ENCODE measurements at places on chromosomes 1 and 21. TPM values are rescaled to one million over a fixed set of nuclear protein-coding genes. Genes with fewer than 3 reads are reported as not detected.
A peak's percentile ranks its signal among the peaks of the same experiment; 100 is the strongest.

- H3K27ac ChIP-seq = peak overlapping the region; percentile 70
- H3K36me3 ChIP-seq = no peaks in the 10 kb centered on the region
- DNase-seq = no peak
- no peaks in the 10 kb centered on the region for H3K27me3 ChIP-seq
- H3K4me3 ChIP-seq = no peak overlapping the region
Measured at GRCh38 chr1:154386643-154387352, 18.3 kb upstream of the IL6R start.

DNA sequence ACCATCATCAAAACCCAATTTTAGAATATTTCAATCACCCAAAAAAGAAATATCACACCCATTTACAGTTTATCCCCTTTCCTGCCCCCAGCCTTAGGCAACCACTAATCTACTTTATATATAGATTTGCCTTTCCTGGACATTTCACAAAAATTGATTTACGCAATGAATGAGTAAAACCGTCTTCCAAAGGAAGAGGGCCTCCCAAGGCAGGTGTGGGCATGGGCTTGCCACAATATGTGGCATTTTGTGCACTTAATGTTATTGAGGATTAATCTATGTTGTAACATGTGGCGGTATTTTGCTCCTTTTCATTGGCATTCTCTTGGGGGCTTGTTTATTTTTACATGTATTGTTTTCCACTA, 11.8 kb upstream of the BMP8B start:
- H3K27me3 ChIP-seq = no peaks in the 10 kb centered on the region
- DNase-seq = no peak
- peaks cover 6% of the 10 kb centered on the region for H3K4me1 ChIP-seq
- no peak overlapping the region for H3K4me3 ChIP-seq
- no peaks in the 10 kb centered on the region for H3K36me3 ChIP-seq
- H3K27ac ChIP-seq = no peak overlapping the region

GRCh38 chr1:156194300-156194652, 372 bp downstream of the SLC25A44 start:
- peak overlapping the region; percentile 95 for H3K4me3 ChIP-seq
- H3K27ac ChIP-seq = peak overlapping the region; percentile 80
- no peaks in the 10 kb centered on the region for H3K27me3 ChIP-seq
- DNase-seq = no peak
- H3K4me1 ChIP-seq = peaks cover 36% of the 10 kb centered on the region

GRCh38 chr1:74650561-74650960, 23.0 kb downstream of the ERICH3 start:
- no peaks in the 10 kb centered on the region for H3K36me3 ChIP-seq
- DNase-seq = no peak
- no peak overlapping the region for H3K27ac ChIP-seq

DNA sequence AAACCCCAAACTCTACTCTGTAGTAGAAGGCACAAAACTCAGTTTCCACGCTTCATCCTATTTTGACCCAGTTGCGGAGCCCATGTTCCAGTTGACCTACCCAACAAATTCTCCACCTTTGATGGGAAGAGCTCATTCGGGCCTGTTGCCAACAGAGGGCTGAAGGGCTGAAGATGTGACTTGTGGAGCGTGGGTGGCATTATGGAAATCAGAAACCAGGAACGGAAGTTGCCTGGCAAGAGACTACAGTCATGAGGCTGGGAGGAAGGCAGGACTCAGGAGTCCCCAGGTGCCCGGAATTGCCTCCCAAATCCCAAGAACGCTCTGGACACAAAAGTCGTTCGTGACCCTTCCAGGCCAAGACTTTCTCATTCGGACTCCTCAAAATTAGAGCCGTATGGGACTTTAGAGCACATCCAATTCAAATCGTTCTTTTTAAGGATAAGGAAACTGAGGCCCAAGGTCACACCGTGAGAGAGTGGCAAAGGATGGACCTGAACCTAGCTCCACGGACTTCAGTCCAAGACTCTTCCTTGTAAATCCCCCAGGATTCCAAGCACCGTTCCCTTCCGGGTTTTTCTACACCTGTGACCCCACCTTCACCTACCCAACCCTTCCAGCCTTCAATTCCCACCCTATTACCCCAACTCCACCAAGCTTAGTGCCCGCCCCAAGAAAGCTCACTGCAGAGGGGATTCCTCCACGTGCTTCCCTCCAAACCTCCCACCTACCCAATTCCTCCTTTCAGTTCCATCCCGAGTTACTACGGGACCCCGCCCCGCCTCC, 739 bp downstream of the SMG5 start:
- no peaks in the 10 kb centered on the region for H3K27me3 ChIP-seq
- no peak for DNase-seq
- peaks cover 32% of the 10 kb centered on the region for H3K36me3 ChIP-seq
- peaks cover 25% of the 10 kb centered on the region for H3K4me1 ChIP-seq
- H3K27ac ChIP-seq = no peak overlapping the region
- peak overlapping the region; percentile 63 for H3K4me3 ChIP-seq

DNA sequence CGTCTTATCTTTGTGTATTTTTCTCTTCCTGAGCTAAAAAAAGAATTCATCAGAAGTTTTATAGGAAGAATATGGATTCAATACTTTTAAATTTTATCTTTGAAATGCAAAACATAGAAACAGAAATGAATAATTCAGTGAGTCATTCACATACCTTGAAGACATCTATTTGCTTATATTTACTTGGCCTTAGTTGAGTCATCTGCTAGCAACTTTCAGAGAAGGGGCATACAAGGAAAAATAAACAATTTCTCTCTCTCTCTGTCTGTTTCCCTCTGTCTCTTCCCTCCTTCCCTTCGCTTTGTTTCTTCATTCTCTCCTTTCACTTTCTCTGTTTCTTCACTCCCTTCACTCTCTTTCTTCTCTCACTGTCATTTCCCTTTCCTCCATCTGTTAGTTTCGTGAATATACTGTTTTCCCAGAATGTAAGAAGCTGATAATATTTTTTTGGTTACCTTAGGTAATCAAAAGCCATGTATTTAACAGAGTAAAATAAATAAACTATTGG, 477.2 kb downstream of the BRINP3 start:
- no peaks in the 10 kb centered on the region for H3K27me3 ChIP-seq
- DNase-seq = no peak
- no peak overlapping the region for H3K27ac ChIP-seq
- no peaks in the 10 kb centered on the region for H3K4me1 ChIP-seq

GRCh38 chr1:84780000-84780716, 89.9 kb upstream of the SSX2IP start:
- no peaks in the 10 kb centered on the region for H3K36me3 ChIP-seq
- no peaks in the 10 kb centered on the region for H3K27me3 ChIP-seq
- H3K4me1 ChIP-seq = no peaks in the 10 kb centered on the region

- DNase-seq = no peak
- H3K27ac ChIP-seq = no peak overlapping the region
- no peaks in the 10 kb centered on the region for H3K36me3 ChIP-seq
Measured at GRCh38 chr1:81670286-81670685, 130.4 kb upstream of the ADGRL2 start.

DNA sequence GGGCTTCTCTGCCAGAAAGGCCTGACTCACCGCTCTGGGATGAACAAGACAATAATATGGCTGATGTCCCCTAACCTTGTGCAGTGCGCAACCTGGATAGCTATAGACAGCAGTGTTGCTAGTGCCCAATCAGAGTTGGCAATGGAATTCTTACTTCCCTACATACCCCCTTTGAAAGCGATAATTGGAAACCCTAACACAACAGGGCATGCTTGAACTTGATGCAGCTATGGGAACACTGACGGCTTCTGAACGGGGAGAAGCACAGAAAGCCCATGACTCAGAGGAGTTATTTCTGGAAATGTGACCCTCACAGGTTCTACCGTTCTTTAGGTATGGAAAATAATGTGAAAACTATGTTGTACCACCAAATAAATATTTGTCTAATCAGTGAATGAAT, 200.6 kb downstream of the TRABD2B start:
- H3K36me3 ChIP-seq = no peaks in the 10 kb centered on the region
- no peaks in the 10 kb centered on the region for H3K27me3 ChIP-seq
- DNase-seq = no peak
- H3K4me1 ChIP-seq = no peaks in the 10 kb centered on the region

DNA sequence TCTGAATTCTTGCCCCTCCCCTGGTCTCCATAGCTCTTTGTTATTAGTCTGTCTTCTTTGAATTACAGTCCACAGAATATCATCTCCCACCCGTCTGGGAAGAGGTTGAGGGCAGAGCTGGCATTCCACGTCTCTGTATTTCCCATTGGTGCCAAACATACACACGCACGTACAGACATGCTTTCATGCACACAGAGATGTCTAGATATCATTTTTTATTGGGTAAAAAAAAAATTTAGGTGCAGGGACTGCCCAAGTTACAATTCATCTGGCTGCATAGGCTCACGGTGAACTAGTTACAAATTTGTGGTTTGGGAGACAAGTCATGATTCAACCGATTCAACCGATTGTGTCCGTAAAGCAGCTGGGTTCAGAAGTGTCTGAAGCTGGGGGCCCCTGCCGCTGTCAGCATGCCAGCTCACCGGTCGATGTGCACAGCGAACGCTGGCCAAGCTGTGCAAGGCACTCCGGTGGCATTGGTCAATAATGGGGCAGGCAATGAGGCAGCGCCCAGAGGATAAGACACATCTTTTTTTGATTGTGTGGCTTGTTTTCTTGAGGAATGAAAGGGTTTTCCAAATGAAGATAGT, 73.7 kb downstream of the KCNN3 start:
- peaks cover 44% of the 10 kb centered on the region for H3K4me1 ChIP-seq
- DNase-seq = no peak
- H3K27ac ChIP-seq = no peak overlapping the region
- H3K36me3 ChIP-seq = no peaks in the 10 kb centered on the region

DNA sequence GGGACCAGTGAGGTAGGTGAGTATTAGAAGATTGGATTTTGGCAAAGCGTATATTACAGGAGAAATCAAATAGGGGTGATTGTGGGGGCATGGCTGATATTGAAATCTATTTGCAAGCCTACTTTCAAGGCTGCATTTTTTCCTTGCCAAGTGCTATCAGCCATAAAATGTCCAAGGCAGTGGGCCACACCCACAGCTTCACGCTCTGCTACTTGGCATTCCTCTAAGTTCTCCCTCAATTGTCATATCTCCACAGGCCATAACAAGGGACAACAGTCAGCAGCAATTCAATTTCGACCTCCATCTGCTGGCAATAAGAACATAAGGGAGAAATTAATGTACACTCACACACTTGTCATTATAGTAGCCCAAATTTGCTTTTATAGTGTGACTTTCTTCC, 667.1 kb upstream of the PKN2 start:
- no peaks in the 10 kb centered on the region for H3K36me3 ChIP-seq
- DNase-seq = no peak
- no peaks in the 10 kb centered on the region for H3K27me3 ChIP-seq
- no peaks in the 10 kb centered on the region for H3K4me1 ChIP-seq

DNA sequence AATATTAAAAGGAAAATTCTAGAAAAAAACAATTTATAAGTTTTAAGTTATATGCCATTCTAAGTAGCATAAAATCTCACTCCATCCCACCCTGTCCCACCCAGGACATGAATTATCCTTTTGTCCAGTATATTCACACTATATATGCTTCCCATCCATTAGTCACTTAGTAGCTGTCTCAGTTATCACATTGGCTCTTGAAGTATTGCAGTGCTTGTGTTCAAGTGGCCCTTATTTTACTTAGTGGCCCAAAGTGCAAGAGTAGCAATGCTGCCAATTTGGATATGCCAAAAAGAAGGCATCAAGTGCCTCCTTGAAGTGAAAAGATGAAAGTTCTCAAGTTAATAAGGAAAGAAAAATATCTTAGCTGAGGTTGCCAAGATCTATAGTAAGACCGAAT, 192.3 kb downstream of the KCNT2 start:
- H3K4me1 ChIP-seq = no peaks in the 10 kb centered on the region
- no peaks in the 10 kb centered on the region for H3K27me3 ChIP-seq

- H3K27ac ChIP-seq = peak overlapping the region; percentile 97
- H3K4me3 ChIP-seq = peak overlapping the region; percentile 83
- H3K36me3 ChIP-seq = peaks cover 7% of the 10 kb centered on the region
- H3K27me3 ChIP-seq = no peaks in the 10 kb centered on the region
- peaks cover 28% of the 10 kb centered on the region for H3K4me1 ChIP-seq
Measured at GRCh38 chr1:153919876-153920852, 2.6 kb downstream of the GATAD2B start.

DNA sequence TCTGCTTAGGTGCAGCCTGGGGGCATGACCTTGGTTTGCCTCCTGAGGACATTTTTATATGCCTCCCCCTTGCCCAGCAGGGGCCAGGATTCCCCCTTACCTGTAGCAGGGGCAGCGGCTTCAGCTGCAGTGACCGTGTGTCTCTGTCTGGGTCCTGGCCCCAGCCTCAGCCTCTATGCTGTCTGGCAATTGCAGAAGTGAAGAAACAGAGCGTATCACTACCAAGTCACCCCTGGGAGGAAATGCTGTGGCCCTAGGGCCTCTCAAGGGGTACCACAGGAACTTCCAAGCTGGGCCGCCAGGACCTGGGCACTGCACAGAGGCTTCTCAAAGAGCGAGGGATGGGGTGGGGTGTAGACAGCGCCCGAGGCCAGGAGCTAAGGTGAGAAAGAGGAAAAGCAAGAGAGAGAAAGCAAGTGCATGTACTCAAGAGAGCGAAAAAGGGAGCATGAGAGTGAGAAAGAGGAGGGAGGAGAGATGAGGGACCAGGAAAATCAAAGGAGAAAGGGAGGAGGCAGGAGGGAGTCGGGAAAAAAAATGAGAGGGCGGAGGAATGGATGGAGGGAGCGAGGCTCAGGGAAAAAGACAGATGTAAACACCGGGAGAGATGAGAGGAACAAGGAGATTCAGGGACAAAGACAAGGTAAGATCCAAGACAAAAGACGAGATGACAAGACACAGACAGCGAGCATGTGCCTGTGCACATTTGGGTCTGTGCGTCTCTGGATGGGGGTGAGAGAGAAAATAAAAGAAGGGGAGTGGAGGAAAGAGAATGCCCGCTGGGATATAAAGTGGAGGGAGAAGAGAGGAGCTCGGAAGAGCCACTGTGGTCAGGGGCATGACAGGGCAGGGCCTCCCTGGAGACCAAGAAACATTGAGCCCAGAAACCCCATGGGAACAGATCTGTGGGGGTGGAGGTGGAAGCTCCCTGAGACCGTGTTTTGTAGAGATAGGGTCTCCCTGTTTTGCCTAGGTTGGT, at the start of gene PTAFR:
TSS of gene PTAFR (minus strand) at position 199 of the 979 bp plus-strand sequence. CDS start 25,669 bp downstream, outside the sequence.
- no peak for DNase-seq
- H3K4me1 ChIP-seq = peaks cover 4% of the 10 kb centered on the region
- no peak within 1 kb of the TSS for H3K27ac ChIP-seq
- no peaks in the 10 kb centered on the region for H3K27me3 ChIP-seq
- no peaks in the 10 kb centered on the region for H3K36me3 ChIP-seq
- no peak within 1 kb of the TSS for H3K4me3 ChIP-seq

GRCh38 chr21:31265366-31266013, 78.6 kb downstream of the TIAM1 start:
- H3K4me3 ChIP-seq = no peak overlapping the region
- H3K36me3 ChIP-seq = no peaks in the 10 kb centered on the region
- peaks cover 6% of the 10 kb centered on the region for H3K4me1 ChIP-seq
- no peak overlapping the region for H3K27ac ChIP-seq
- no peaks in the 10 kb centered on the region for H3K27me3 ChIP-seq

GRCh38 chr1:203586496-203587081, 40.0 kb upstream of the ATP2B4 start:
- DNase-seq = no peak
- no peaks in the 10 kb centered on the region for H3K4me1 ChIP-seq
- no peaks in the 10 kb centered on the region for H3K36me3 ChIP-seq
- no peak overlapping the region for H3K27ac ChIP-seq

GRCh38 chr1:75785320-75785982, 605 bp upstream of the RABGGTB start:
- DNase-seq = no peak
- peaks cover 19% of the 10 kb centered on the region for H3K4me1 ChIP-seq
- peak overlapping the region; percentile 91 for H3K27ac ChIP-seq

Gene ZMYND12
- 3.2 TPM for polyA plus RNA-seq

Gene JMJD4
- polyA plus RNA-seq = 14.4 TPM

Gene EFCAB14
- polyA plus RNA-seq = 30.6 TPM

Gene IQGAP3
- polyA plus RNA-seq = 1.0 TPM

Gene GREM2
- polyA plus RNA-seq = 0.09 TPM

Gene UBAP2L
- 50.1 TPM for polyA plus RNA-seq

Gene SLC45A1
- 1.4 TPM for polyA plus RNA-seq

Gene SGIP1
- 2.9 TPM for polyA plus RNA-seq

Gene RAP1GAP
- polyA plus RNA-seq = 1.6 TPM

Gene AADACL3
- polyA plus RNA-seq = 0.07 TPM

All from thymus (tissue), 14 donors.